ENCODE measurements at places on chromosomes 11 and 22.
A peak's percentile ranks its signal among the peaks of the same experiment; 100 is the strongest.

- no peak for DNase-seq
Measured at GRCh38 chr11:73995731-73996130, 13.1 kb upstream of the UCP2 start.

GRCh38 chr11:19919050-19919561, 206.5 kb downstream of the NAV2 start:
- peak; percentile 99 for DNase-seq

DNA sequence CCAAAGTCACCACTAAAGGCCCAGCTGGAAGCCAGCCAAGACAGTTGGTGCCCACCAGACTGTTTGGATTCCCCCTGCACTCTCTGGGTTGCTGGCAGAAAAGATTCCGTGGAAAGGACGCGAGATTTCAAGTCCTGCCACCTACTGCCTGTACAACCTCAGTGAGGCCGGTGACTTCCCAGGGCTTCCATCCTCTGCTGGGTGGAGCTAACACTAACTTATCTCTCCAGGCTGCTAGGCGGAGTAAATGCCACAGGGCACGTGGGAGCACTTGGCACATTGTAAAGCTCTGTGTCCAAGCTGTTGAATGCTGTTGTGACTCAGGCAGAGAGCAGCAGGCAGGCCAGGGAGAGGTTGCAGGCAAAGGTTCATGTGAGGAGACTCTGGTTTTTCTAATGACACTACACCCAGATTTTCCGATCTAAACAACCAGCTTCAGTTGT, 50.9 kb upstream of the CDON start:
- DNase-seq: peak; percentile 79

DNA sequence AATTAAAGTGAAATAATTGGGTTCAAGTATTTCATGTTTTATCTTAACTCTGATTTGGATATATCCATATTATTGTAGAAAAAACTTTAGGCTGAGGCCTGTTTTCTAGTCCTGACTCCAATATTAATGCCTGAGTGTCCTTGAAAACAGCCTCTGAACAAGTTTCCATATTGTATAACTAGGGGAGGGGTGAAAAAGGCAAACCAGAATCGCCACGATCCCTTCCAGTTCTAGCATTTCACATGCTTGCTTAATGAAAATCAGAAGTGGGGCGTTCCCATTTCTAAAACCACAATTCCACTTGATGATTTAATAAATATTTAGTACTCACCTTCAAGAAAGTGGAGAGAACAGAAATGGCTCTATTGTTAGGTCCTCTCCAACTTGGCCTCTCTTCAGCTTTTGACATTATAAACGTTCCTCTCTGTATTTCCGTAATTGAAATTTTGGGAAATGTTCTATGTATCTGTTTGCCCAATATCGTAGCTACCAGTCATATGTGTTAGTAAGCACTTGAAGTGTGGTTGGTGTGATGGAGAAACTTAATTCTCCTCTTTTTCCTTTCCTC, 561.4 kb upstream of the CCDC90B start:
- DNase-seq: no peak

GRCh38 chr11:829847-830294, 2.2 kb downstream of the CRACR2B start:
- DNase-seq: no peak

GRCh38 chr22:27749597-27750225, 51.8 kb downstream of the MN1 start:
- peak; percentile 52 for DNase-seq

- DNase-seq: no peak
Measured at GRCh38 chr11:68093565-68093964, 27.6 kb downstream of the CHKA start.

DNA sequence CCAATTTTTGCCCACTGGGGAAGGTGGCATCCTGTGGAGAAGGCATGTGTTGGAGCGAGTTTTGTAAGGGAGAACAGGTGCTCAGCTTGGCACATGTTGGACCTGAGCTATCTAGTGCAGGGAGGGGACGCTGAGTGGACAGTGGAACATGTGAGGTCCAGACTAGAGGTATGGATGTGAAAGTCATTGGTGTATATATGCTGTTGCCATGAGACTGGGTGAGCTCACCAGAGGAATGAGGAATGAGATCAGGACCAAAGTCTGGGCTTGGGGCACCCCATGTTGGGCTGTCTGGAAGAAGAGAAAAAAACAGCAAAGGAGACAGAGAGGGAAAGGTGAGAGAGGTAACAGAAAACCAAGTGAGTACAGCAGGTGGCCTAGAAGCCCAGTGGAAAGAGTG, 12.3 kb upstream of the SYT7 start:
- DNase-seq: no peak

DNA sequence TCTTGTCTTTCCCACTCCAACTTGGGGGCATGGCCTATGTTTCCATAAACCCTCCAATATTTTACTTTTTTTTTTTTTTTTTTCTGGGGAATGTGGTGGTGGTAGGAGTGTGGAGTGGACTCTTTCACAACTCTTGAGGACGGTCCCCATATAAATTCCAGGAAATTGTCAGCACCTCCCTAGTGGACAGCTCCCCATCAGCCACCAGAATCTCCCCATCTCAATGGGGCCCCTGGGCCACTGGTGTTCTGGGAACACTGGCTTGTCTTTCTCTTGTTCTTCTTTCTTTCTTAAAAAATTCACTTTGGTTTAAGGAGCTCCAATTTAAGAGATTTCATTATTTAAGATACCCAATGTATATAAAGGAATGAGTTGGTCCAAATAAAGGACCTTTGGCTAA, 74.1 kb downstream of the ADM start:
- DNase-seq: no peak

DNA sequence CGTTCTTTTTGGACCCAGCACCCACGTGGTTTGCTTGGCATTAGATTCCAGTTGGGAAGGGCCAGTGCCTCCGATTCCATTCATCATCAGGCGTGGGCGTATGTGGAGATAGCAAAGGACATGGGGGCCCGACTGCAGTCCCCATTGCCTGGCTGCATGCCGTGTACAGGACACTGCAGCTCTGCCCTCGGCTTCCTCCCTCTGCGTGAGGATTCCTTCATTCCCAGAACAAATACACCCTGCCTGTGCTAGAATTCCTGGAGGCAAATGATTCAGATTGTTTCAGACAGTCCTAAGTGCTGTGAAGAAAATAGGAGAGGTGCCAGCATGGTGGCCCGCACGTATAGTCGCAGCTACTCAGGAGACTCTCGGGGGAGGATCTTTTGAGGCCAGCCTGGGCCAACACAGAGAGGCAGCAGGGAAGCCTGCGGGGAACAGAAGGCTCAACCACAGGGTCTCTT, 15.4 kb downstream of the DERL3 start:
- DNase-seq: no peak

- DNase-seq: no peak
Measured at GRCh38 chr22:31870890-31871289, 73.4 kb upstream of the YWHAH start.

GRCh38 chr22:49303061-49303735, 524.5 kb downstream of the BRD1 start:
- DNase-seq: no peak

DNA sequence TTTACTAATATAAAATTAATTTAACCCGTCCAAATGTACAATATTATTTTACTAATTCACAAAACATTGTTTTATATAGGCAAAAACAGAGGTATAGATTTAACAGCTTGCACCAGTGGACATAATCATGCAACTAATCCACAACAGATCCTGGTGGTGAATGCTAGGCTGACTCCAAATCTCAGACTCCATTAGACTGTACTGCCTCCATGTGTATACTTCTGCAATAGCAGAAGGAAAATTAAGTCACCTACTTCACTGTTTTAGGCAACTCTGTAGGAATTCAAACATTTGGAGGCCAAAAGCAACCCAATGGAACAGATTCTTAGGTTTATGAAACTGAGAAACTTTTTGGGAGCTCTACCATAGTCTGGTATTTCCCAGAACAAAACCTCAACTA, 30.0 kb upstream of the RAB39A start:
- peak; percentile 58 for DNase-seq

- no peak for DNase-seq
Measured at GRCh38 chr22:32882360-32882755, 80.9 kb downstream of the TIMP3 start.

GRCh38 chr22:28899199-28899853, 16.0 kb downstream of the ZNRF3 start:
- DNase-seq: no peak

- no peak for DNase-seq
Measured at GRCh38 chr11:120167659-120168058, 29.7 kb upstream of the TRIM29 start.

- DNase-seq: no peak
Measured at GRCh38 chr22:24599514-24599913, 3.5 kb upstream of the GGT1 start.

GRCh38 chr11:61489833-61490721, 18.5 kb upstream of the LRRC10B start:
- DNase-seq: no peak

- DNase-seq: peak; percentile 7
Measured at GRCh38 chr11:70019576-70020011, 58.5 kb upstream of the ANO1 start.

DNA sequence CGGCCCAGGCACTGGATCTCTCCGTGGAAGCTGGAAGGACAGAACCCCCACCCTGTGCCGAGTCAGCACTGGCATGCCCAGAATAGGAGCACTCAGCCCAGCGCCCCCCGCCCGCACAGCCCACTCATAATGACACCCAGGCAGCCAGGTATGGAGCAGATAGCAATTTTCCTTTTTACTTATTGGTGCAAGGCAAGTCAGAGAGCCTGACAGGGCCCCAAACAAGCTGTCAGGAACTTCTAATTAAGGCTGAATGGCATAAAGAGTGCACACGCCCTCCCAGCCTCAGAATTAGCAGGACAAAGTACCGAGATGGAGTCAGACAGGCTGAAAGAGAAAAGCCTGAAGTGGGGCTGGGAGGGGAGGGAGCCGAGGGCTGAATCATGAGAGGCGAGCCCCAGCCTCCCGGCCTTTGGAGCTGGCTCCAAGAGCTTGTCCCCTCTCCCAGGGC, 76.9 kb downstream of the DSCAML1 start:
- no peak for DNase-seq

DNA sequence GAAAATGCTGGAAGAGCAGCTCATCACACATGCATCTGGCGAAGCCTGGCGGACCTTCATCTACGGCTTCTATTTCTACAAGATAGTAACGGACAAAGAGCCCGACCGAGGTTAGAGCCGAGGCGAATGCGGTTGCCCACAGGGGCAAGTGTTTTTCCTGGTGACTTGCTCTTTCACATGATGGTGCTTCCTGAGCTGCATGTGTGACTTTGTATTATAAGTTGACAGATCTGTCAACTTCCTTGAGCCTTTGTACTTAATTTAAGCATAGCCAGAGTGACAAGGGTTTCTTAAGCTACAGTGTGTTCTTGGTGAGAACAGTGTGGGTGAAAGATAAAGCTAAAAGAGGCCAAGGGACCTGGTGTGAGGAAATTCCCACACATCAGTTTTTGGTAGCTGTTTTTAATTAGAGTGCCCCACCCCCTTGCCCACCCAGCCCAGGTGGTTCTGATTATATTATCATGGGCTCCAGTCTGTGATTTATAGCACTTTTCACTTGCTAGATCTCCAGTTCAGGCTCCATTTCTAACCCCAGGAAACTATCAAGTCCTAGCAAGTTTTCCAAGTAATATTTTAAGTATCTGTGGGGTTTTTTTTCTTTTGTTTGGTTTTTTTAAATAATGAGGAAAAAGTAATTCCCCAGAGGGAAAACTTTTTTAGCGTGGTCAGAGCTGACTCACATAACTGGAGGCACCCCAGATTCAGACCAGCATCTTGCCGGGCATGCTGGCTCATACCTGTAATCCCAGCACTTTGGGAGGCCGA, 68.0 kb upstream of the YWHAH start:
- DNase-seq: peak; percentile 76

GRCh38 chr11:123454060-123454651, 24.1 kb downstream of the GRAMD1B start:
- no peak for DNase-seq

DNA sequence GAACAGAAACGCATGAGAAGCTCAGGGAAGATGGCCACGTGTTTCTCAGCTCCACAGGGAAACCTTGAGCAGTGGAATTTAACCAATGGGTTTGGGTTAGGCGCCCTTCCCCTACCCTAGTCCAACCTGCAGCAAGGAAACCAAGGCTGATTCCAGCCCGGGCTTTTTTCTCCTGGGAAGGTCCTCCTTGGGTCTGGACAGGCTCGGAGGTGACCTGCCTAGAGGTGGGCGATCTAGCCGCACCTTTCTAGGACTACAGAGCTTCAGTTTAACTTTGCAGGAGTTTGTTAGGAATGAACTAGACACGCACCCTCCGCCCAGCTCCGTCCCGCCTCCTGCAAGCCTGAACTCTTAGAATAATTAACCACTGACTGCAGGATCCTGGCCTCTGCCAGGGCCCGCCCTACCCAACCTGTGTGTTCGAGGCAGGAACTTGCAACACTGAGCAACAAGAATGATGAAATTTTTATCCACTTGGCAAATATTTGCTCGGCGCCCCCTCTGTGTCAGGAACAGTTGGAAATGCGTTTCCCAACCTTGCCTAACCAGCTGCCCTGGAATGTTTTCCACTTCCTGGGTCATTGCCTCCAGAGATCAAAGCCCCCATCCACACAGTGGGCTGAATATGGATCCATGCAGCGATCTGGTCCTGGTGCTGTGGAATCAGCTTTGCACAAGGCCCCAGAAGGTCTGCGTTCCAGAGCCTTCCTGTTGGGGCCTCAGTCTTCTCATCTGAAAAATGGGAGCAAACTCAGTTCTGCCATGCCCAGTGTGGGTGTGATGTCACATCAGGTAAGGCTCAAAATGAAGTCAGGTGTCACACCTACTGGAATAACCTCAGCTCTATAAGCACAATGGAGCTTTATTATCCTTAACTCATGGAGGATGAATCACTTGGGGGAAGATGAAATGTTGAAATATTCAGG, 13.3 kb downstream of the MPST start:
- DNase-seq: peak; percentile 82

- DNase-seq: no peak
Measured at GRCh38 chr22:49014227-49015201, 813.2 kb downstream of the BRD1 start.

DNA sequence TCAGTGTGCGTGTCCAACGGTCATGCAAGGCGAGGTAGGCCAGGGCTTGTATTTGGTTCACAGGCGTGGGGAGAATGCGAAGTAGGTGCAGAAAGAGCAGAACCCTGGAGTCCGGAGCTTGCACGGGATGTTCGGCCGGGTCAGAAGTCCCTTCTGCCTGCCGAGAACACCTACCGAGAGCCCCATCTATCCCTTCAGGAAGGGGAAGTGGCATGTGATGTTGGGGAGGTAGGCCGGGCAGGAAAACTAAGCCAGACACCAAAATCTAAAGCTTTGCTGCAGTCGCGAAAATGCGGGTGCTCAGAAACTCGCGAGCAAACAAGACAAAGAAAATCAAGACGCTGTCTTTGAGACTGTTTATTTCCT, 435 bp upstream of the TAF6L start:
- peak; percentile 11 for DNase-seq

- no peak for DNase-seq
Measured at GRCh38 chr22:43737150-43737828, 74.8 kb downstream of the EFCAB6 start.

GRCh38 chr11:59556917-59557348, 45.6 kb downstream of the OR4D9 start:
- DNase-seq: no peak

- no peak for DNase-seq
Measured at GRCh38 chr11:119659971-119660723, 68.9 kb downstream of the NECTIN1 start.

- DNase-seq: peak; percentile 45
Measured at GRCh38 chr11:3802011-3802790, 4.8 kb upstream of the NUP98 start.

GRCh38 chr11:123180574-123180973, 14.5 kb downstream of the CLMP start:
- DNase-seq: no peak

GRCh38 chr22:46767249-46767985, 5.0 kb downstream of the TBC1D22A start:
- no peak for DNase-seq
